Stimulated activated CD4-positive, alpha-beta T cell treated with anti-CD3 and anti-CD28 coated beads, Interleukin-1b, Interleukin-23, amount 100 ng/mL, for 48 hours (primary cell): ENCODE measurements at places on chromosomes 6 and 20.

- no peak for DNase-seq
These were observed 1.6 kb upstream of the ZCCHC3 start for GRCh38 chr20:295804-296203.

GRCh38 chr20:49290608-49291191 is 12.8 kb upstream of the ZNFX1 start:
- DNase-seq: no peak

DNA sequence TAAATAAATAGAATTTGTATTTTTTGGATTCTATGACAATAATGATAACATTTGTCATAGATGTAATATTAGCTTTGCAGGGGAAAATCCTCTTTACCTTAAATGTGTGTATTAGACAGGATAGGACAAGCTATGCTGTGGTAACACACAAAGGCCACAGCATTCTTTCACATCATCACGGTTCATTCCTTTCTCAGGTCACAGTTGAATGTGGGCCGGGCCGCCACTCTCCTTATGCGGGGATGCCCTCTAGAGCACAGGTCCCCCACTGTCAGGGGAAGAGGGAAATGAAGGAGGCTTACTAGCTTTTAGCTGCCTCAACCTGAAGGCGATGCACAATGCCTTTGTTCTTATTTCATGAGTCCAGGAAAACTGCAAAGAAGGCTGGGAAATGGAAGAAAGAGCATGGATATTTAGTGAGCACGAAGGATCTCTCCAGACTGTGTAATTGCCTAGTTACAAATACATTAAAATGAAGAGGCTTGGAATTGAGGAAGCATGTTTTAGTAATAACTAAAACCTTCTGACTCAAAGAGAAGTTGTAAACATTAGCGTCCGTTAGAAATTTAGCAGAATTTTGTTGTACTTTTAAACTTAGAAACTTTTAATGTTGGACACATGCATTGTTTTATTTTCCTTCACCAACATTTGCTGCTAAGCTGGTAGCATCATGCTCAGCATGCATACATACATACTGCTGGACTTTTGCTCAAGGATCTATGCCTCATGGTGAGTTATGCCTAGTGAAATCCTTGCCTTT is 248.9 kb upstream of the FOXQ1 start:
- no peak for DNase-seq

DNA sequence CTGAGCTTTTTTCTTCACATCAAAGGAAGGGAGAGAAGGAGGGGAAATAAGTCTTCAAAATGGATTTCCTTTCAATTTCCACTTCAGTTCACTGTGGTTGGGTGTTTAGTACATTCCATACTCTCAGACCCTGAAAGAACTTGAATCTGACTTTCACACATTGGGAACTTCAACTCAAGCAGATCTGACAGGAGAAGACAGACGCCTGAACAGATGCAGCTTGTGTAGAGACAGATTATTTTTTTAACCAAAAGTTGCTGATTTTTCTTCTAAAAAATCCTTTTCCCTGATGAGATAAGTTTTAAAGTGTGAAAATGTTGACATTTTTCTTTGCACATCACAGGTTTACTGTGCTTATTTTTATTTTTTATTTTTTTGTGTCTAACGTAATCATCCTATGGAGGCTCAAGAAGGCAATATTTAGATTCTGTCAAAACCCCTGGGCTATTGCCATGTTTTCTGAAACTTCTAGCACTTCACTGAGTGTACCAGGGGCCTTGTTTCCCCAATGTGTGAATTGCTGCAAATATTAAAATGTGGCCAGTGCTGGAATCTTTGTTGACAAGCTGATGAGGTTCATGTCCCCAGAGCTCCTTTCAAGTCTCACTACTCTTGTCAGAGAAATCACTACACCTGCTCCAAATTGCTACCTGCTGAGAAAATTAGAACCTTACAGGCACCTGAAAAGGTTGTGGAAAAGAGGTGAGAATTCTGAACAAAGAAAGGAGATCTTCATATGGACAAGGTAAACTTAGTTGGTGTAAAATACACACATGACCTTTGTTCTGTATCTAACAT is 214.8 kb upstream of the BTBD3 start:
- no peak for DNase-seq

GRCh38 chr20:20548527-20549266 is 163.7 kb downstream of the RALGAPA2 start:
- no peak for DNase-seq

GRCh38 chr6:50925548-50925947 is 106.9 kb downstream of the TFAP2B start:
- no peak for DNase-seq

GRCh38 chr6:376827-377640 is 14.5 kb upstream of the IRF4 start:
- DNase-seq: no peak

DNA sequence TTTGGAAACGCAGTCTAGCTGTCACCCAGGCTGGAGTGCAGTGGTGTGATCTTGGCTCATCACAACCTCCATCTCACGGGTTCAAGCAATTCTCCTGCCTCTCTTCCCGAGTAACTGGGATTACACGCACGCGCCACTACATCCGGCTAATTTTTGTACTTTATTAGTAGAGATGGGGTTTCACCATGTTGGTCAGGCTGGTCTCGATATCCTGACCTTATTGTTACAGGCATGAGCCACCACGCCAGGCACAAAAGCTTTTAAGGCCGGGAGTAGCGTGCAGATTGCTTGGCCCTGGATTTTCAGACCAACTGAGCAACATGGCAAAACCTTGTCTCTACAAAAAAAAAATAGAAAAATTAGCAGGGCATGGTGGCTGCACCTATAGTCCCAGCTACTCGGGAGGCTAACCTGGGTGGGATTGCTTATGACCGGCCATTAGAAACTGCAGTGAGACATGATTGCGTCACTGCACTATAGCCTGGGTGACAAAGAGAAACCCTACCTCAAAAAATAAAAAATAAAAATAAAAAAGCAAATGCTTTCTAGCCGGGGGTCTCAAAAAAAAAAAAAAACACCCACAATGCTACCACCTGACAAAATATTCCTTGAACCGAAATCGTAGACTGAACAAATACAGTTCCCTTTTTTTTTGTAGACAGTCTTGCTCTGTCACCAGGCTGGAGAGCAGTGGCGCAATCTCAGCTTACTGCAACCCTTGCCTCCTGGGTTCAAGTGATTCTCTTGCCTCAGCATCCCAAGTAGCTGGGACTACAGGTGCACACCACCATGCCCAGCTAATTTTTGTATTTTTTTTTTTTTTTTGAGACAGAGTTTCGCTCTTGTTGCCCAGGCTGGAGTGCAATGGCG is 15.0 kb downstream of the RBM39 start:
- no peak for DNase-seq

DNA sequence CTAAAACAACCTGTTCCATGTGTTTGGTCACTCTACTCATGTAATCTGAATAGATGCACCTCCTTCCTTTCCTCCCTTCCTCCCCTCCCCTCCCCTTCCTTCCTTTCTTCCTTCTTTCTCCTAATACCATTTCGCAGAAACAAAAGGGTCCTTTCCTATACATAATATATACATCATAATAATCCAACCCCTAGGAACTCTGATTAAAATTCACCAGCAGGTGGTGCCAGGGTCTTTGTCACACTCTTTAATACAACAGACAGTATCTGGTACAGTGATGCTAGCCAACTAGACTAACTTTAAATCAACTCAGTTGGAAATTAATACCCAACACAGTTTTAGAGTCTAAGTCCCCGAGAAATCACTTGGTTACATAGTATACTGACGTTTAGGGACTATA is 181.2 kb upstream of the SHLD1 start:
- DNase-seq: peak; percentile 36
